CD4-positive, alpha-beta memory T cell (primary cell): ENCODE measurements at places on chromosomes 7 and 10.

GRCh38 chr10:120644556-120645410 lies 187.8 kb downstream of the PLPP4 start:
- DNase-seq, result no peak

DNA sequence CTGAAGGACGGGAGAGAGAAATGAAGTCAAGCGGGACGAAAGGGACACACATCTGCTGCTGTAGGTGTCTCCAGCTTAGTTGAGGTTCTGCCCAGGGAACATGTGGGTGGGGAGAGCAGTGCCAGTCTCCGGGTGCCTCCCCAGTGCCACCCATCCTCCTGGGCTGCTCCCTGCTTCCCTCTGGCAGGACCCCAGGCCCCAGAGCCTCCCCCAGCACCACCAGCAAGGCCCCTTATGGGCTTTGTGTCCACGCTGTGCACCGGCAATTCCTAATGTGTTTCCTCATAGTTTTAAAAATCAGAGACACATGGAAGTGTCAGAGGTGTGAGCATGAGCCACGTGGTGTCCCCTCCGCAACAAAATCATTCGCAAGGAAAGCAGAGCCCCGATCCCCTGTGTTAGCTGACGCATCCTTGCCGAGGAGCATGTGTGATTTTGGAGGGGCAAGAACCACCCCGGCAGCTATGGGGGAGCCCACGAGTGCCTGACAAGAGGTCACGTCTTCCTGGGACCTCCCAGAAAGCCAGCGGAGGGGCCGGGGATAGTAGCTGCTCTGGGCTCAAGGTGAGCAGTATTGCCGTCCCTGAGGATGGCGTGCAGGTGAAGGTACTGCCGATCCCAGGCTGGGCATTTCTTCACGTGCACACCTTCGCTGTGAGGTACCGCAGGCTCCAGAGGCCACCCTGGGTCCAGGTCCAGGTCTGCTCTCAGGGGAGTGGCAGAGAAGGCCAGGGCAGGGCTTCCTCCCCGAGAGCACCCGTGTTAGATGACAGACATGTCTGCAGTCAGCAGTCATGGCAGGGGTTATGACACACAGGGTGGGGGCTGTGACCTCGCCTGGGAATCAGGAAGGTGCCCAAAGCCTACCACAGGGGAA lies 448.2 kb upstream of the FOXK1 start:
- DNase-seq, result no peak

- DNase-seq, result no peak
These were observed 398.8 kb downstream of the TFEC start for GRCh38 chr7:115631782-115632181.

DNA sequence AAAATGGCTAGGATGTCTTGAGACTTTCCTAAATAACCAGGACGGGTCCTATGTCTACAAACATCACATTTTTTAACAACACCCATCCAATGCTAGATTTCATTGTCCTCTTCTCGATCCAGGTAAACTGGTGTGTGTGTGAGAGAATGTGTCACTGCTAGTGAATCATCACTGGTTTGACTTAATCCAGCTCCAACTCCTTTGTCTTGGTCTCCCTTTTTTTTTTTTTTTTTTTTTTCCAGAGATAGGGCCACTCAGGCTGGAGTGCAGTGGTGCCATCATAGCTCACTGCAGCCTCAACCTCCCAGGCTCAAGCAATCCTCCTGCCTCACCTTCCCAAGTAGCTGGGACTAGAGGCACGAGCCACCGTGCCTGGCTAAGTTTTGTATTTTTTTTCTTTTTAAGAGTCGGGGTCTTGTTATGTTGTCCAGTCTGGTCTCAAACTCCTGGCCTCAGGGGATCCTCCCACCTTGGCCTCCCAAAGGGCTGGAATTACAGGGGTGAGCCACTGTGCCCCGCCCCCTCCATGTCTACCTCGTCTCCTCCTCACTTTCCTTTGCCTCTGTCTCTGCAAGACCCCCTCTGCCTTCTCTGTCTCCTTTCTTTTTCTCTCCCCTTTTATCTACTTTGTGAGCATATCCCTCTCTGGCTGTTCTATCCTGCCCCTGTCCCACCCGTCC lies 2.2 kb upstream of the UFSP1 start:
- no peak for DNase-seq
